ENCODE measurements at places on chromosomes 3 and 15. TPM values are rescaled to one million over a fixed set of nuclear protein-coding genes. Genes with fewer than 3 reads are reported as not detected.

Gene HHATL
- not detected for total RNA-seq

Gene IL17RB
- 1.7 TPM for total RNA-seq

Gene RPLP1
- 781 TPM for total RNA-seq

Gene GRK7
- total RNA-seq = not detected

Gene FBXW12
- total RNA-seq = not detected

Gene BBS4
- total RNA-seq = 11.6 TPM

Gene ZNF502
- total RNA-seq = 2.2 TPM

Gene C2CD4A
- total RNA-seq = 0.35 TPM

Gene C3orf49
- total RNA-seq = not detected

Gene CFAP20DC
- total RNA-seq = 4.9 TPM

Gene SNRPA1
- total RNA-seq = 62.4 TPM

Gene FBXO40
- total RNA-seq = not detected

DNA sequence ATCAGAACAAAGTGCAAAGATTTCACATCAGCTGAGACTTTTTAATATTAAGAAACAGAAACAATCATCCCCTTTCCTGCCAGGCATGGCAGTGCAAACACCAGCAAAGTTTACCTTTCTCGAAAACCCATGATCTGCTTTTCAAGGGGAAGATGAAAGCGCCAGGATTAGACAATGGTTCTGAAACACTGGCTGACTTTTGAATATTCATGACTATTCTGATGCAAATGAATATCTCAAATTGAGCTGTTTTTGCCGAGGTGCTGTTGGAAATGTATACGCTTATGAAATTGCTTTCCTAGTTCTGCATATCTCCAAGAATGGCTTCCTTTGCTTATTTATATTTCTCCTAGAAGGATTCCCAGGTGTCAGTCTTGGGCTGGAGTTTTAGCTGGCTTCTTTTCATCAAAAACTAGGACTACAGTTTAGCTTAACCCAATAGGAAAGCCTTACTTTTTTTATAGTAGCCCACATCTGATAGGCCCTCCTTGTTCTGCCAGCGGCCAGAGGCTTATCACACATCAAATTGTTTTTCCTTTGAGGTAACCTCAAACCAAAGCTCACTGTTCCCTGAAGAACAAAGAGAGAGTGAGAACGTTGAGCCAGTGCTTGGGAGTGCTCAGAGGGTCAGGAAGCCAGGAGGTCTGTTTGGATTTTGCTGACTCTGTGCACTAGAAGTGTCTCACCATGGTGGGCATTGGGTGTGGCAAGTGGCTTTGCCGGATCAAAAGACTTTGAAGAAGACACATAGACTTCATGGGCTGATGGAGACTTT is 74.0 kb upstream of the PLCL2 start:
- DNase-seq = no peak

- DNase-seq = no peak
Measured at GRCh38 chr3:124928333-124929202, 6.0 kb downstream of the MUC13 start.

GRCh38 chr3:31103181-31103580 is 208.7 kb upstream of the GADL1 start:
- DNase-seq = no peak

DNA sequence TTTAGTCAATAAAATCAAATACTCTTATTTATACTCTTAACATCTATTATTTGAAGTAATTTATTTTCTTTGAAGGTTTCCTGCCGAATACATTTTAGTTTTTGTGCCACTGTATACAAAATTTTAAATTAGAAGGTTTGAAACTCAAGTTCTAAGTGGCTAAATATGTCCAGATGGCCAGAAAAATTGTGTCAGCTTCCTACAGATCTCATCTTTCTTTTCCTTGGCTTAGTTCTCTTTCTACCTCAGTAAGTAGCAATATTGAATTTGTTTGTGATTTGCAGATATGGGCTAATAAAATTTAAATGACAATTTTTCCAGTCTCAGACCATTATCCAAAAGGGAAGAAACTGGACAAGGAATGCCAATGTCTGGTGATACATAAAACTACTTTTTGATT is 452.1 kb downstream of the ROBO2 start:
- DNase-seq = no peak

- DNase-seq = no peak
Measured at GRCh38 chr3:171401432-171401831, 58.8 kb downstream of the TNIK start.

GRCh38 chr15:85751291-85752123 is 43.2 kb downstream of the KLHL25 start:
- no peak for DNase-seq

DNA sequence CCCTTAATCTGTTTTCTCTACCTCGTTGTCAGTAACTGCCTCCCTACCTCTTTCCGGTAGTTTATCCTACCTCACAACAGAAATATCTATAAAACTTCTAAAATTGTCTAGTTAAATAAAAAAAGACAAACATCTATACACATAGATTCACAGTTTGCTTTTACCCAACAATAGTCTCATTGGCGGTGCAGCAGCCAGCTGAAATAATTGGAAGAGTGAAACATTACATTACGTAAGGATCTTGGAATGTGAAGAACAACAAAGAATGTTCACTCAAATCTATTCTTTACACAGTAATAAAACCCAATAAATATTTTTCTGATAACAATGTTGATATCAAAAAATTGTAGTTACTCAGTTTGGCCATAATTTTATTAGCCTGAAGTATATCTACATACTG is 115.5 kb upstream of the ARPP21 start:
- no peak for DNase-seq

DNA sequence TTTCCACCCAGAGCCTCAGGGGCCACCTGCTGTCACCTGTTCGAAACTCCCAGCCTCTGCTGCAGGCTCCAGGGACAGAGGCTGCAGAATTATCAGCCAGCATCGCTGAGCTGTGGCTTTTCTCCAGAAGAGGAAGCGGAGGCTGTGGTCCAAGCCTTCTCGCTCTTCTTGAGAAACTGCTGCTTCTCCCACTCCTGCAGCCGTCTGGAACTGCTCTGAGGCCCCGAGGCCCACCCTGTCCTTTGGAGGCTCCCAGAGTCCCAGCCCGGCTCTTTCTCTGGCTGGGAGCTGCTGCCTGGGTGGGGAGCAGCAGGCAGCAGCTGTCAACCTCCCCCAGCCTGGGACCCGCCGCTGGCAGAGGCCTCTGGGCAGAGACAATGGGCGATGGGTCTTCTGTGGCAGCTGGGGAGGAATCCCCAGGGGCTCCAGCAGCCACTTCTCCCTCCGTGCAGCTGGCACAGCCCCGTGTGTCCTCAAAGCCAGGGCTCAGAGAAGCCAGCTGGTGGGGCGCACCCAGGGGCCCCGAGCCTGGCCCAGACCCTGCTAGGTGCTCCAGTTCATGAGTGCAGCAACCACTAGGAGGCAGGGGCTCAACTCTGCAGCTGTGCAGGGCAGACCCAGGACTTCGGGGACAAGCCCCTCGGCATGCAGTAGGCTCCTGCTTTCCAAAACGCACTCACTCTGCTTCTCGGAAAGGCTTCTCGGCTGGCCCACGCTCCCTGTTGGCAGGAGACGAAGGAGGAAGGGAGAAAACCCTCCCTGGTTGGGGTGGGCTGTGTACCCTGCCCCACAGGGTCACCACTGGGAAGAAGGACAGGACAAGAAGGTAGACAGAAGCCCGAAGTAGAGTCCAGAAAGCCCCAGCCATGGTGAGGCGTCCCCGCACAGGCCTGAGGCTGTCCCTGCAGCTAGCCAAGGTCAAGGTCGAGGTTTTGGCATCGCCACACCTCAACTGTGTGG is 49.9 kb upstream of the FURIN start:
- no peak for DNase-seq

DNA sequence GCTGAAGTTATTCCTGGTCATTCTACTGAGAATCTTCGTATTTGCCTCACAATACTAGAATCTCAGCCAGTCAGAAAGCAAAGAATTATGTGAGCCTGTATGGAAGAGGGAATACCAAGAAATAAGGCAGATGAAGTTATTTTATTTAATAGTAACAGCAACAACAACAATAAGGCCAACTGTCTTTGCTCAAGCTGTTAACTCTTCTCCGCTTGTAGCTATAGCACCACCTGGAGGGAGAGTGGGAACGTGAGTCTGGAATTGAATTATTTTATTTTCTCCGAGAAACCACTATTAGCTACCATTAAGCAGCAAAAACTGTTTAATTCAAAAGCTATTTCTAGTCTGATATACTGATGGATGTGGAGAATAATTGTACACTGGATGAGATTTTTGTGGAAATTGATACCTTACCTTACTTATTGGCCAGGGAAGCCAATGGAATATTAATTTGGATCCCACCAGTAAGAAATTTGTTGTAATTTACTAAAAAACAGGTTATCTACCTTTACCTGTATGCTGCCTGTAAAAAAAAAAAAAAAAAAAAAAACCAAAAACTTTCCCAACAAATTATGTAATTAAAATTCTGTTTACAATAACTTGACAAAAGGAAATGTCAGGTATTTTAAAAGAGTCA is 50.1 kb downstream of the CALML4 start:
- DNase-seq = no peak

DNA sequence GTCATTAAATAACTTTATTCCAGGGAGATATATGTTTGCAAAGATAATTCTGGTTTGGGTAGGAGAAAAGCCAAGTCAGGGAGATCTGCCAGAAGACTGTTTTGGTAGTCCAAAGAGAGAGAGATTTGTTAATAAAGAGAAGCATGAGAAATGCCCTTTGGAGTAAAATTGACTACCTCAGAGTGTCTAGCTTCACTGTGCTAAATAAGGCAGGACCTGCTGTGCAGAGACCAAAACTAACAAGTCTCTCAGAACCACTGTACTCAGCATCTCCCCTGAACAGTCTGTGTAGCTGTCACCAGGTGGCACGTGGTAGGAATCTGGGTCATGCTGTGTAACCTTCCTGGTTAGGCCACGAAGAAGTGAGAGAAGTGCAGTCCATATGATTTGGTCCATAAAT is 31.6 kb upstream of the SLC35G2 start:
- no peak for DNase-seq

GRCh38 chr3:95154766-95155165 is 1091.9 kb downstream of the NSUN3 start:
- no peak for DNase-seq

DNA sequence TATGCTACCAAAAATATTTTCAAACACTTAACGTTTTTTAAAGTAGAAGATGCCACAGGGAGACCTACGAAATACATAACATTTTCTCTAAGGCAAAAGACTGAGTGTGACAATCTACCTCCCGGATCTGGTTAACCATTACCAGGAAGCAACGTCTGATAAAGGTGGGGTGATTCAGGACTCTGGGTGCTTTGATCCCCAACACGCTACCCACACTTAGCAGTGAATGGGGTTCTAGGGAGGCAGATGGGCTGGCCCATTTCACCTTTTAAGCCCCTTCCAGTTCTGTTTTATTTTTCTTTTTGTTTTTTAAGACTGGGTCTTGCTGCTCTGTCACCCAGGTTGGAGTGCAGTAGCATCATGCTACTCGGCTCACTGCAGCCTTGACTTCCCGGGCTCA is 39.5 kb downstream of the EIF4E3 start:
- DNase-seq = no peak

DNA sequence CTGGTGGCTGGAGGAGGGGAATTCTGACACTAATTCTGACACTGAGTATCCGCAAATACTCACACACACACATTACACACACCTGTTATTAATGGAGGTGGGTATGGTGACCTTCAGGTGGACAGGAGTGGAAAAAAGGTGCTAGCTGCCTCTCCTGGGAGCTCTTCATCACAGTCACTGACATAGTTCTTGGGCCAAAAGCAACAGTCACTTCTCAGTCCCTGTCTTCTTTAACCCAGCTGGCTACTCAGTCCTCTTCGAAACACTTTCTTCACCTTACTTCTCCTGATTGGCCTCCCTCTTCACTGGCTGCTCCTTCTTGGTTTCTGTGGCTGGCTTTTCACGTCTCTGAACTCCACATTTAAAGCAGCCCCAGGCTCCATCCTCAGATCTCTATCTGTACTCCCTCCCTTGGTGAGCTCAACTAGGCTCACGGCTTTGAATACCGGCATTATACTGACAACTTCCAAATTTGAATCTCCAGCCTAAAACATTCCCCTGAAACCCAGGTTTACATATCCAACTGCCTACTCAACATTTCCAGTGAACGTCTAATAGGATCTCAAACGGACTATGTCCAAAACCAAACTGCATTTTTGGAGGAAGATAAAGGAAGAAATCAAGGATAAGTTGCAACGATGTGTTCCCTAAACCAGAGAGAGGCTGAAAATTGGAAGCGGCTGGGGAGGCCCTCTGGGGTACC is 53.2 kb upstream of the HEG1 start:
- no peak for DNase-seq

- DNase-seq = no peak
Measured at GRCh38 chr15:60235951-60236710, 161.7 kb downstream of the ANXA2 start.

DNA sequence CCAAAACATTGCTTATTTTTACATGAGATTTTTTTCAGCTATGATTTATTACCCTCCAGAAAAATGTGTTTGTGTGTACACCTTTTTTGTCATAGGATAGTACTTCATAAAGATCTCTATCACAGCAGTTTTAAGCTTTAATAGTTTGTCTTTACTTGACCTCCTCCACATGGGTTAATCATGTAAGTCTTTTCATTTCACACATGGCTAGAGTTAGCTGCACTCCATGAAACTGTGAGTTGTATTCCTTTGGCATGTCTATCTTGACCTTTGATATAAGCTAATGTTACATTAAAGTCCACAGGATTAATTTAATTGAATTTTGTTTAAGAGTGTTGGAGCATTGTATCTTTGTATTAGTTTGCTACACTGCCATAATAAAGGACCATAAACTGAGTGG is 217.1 kb downstream of the OTOL1 start:
- no peak for DNase-seq

- no peak for DNase-seq
Measured at GRCh38 chr3:195208631-195209030, 62.3 kb downstream of the XXYLT1 start.

GRCh38 chr3:137205394-137206045 is 247.7 kb downstream of the IL20RB start:
- no peak for DNase-seq

DNA sequence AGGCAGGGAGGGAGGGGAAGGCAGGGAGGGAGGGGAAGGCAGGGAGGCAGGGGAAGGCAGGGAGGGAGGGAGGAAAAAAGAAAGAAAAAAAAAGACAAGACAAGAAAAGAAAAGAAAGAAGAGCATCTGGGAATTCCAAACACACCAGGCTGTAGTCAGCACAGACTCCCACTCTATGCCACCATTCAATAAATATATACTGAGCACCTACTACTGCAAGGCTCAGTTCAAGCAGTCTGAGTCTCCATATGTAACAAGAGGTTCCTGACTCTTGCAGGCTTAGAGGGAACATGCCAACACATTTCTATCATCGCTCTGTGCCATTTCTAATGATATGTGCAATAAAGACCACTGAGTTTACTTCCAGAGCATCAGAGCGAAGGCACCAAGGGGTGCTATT is 47.7 kb downstream of the ANXA2 start:
- DNase-seq = no peak

GRCh38 chr3:56921573-56922453 is 120.1 kb upstream of the ARHGEF3 start:
- no peak for DNase-seq

DNA sequence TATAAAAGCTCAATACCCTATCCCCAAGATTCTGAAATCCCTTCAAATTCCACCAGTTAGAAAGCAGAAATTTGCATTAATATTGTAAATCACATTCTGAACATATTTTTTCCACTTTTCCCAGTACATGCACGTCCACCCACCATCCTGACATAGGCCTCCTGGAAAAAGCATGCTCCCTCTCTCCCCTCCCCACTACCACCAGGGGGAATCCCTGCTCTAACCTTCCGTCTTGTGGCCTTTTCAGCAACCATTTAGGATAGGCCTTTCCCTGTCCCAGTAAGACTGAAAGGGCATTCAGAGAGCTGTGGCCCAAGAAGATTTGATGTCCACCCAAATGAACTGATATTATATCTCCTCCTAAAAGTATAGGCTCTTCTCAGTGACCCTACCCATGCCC is 182.1 kb downstream of the ARRDC4 start:
- DNase-seq = no peak
